ENCODE measurements at places on chromosomes 7 and 10.
A peak's percentile ranks its signal among the peaks of the same experiment; 100 is the strongest.

- peak; percentile 74 for DNase-seq
Observed at GRCh38 chr7:13099154-13099795, 411.8 kb downstream of the ARL4A start.

DNA sequence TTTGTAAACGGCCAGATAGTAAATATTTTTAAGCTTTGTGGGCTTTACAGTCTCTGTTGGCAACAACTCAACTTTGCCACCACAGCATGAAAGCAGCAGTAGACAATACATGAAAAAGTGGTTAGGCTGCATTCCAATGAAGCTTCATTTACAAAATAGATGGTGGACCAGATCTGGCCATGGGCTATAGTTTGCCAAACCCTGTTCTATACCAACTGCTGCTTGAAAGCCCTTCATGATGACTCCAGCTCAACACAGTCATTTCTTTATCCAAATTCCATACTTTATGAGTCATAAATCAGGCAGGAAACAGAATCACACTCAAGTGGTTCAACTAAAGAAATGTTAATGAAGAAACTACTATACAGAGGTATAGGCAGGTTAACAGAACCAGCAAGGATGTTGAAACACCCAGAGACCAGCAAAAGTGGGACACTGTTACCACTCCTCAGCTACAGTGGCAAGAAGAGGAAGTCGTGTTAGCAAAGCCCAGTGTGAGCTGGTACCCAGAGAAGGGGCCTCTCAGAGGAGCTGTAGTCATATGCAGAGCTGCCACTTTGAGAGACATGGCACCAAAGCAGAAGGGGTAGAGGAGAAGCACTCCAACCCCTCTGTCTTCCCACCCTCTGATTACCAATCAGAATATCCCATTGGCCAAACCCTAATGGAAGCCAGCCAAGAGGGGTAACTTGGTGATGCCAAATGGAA lies 72.5 kb downstream of the PRLHR start:
- peak; percentile 30 for DNase-seq

DNA sequence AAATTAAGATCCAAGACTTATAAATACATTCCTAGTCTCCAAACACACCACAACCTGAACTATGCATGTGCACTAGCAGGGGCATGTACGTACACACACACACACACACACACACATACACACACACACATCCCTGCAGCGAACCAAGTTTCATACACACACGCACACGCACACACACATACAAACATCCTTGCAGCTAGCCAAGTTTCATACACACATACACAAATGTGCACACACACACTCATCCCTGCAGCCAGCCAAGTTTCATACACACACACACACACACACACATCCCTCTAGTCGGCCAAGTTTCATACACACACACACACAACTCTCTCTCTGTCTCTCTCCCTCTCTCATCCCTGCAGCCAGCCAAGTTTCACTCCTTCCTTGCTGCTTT lies 82.7 kb upstream of the WIPF3 start:
- DNase-seq = no peak

DNA sequence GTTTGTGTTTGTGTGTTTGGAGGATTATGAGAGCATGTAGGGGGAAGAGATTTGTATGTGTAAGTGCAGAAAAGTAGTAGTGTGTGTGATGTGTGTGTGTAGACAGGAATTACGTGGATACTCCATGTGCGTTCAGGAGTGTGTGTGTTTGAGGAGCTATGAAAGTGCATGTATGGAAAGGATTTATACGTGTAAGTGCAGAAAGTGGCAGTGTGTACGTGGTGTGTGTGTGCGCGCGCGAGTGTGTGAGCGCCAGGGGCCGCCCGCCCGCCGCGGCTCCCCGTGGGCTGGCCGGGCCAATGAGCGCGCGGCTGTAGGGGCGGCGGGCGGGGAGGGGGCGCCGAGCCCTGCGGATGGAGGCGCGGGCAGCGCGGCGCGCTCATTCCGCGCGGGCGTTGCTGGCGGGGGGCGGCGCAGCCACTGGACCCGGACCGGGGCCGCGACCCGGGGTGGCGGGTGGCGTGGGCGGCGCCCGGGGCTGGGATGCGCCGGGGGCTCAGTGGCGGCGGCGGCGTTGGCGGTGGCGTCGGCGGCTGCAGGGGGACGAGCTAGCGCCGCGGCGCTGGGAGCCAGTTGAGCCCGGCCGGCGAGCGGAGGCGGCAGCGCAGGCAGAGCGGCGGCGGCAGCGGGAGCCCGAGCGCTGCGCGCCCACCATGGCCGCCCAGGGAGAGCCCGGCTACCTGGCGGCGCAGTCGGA lies at the start of gene BICC1:
BICC1 (plus strand) TSS at position 382 of the 697 bp plus-strand sequence; CDS start at position 654, 272 bp downstream.
- no peak for DNase-seq

- no peak for DNase-seq
Observed at GRCh38 chr10:98265403-98266378, 2.3 kb downstream of the LOXL4 start.

DNA sequence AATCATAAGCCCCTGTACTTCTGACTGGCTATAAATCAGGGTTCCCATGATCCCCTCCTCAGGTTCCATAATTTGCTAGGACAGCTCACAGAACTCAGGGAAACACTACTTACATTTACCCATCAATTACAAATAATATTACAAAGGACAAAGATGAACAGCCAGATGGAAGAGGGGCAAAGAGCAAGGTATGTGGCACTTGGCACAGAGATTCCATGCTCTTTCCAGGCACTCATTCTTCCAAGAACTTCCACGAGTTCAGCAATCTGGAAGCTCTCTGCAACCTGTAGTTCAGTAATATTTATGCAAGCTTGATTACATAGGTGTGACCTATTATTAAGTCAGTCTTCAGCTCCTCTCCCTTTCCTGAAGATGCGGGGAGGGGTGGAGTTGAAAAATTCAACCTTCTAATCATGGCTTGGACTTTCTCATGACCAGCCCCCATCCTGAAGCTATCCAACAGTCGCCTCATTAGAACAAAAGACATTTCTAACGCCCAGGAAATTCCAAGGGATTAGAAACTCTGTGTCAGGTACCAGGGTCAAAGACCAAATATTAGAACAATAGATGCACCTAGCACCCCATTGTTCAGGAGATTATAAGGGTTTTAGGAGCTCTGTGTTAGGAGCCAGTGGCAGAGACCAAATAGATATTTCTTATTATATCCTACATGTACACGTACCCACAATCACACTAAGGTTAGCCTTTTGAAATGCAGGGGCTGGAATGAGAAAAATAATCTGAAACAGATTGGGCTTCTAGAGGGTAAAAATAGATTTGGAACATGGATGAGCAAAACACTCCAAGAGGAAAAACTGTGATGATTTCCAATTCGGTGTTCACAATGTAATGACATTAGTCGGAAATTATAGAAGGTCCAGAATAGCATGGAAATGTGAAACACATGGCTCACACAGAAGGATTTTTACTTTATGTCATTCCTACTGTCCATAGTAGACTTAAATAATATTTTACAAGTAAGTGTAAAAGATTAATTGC lies 7.0 kb downstream of the ANKMY2 start:
- DNase-seq = no peak

DNA sequence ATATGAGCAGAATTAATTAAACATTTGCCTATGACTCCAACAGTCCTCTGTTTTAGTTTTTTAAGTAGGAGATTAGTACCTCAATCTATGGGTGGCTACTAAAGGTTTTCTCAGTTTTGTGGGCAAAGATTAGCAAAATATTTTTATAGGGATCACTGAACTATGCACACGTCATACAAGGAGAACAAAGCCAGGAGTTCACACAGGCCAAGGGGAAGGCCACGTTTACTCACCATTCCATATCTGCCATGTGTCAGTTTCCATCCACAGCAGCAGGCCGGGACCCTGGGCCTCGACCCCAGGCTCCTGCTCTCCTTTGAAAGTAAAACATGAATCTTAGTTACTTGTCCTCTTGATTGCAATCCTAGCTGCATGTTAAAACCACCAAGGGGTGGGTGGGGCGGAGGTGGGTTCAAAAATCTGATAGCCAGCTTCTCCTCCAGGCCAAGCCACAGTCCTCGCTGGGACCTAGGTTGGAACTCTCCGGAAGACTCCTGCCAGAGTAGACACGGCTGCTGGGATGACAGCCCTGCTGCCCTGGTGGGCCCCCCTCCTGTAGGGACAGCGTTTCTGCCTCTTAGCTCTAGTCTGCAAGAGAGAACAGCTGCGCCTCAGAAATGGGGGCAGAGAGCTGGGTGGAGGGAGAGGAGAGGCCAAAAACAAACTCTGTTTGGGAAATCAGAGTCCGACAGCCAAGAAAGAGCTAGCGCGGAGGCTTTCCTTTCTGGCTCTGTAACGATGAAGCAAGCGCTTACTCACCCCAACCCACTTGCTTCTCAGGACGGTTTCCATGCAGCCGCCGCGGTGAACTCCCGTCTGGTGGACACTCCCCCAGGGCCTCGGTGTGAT lies 35.6 kb downstream of the PITRM1 start:
- no peak for DNase-seq

GRCh38 chr7:151249732-151250072 lies 1.2 kb upstream of the SMARCD3 start:
- no peak for DNase-seq

- DNase-seq = peak; percentile 68
Observed at GRCh38 chr7:111074071-111074747, 16.7 kb upstream of the LRRN3 start.

- no peak for DNase-seq
Observed at GRCh38 chr7:30923009-30923773, 11.5 kb downstream of the AQP1 start.

DNA sequence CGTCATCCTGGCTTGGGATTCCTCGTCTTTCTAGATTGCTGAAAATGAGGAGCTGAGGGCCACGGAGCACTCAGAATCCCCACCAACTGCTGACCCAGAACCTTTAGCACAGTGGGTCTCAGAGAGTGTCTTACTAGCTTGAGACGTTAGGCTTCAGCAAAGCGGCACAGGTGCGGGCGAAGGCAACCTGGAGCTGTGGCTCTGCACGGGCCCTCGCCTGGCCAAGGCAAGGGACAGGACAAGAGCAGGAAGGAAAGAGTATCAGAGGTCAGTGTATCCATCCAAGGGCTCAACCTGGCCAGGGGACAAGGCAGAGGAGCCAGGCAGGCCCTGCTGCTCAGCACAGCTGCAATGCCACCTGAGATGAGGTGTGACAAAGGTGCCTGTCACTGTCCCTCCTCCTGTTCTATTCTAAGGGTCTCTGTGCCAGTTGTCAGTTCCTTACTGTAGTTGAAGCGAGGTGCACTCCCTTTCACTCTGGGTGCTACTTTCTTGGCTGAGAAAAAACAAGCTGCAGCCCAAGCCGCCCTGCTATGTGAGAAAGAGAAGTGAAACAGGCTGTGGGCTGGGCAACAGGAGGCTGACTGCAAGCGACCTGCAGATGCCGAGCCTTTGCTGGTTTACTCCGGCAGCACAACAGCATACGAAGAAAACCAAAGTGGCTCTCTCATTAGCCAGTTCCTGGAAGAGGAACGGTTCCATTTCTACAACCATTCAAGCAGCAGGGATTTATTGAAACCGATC lies 33.3 kb upstream of the KDM7A start:
- DNase-seq = peak; percentile 91

GRCh38 chr7:44921607-44922350 lies 36.4 kb upstream of the PURB start:
- DNase-seq = peak; percentile 93

DNA sequence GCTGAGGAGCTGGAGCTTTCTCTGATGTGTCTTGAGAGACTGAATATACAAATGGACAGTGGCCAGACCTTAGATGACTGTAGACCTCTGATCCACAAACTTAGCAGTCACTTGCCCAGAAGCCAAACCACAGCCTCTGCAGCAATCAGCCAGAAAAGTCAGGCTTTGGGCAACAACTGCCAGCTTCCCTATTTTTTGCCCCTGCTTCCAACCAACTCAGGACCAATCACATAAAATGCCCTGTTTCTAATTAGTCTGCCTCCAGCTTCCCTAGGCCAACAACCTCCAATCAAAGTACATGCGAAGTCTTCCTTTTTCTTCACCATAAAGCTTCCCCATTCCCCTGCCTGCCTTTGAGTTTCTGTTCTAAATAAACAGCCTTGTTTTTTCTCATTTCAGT lies 37.8 kb upstream of the CACUL1 start:
- DNase-seq = no peak

- DNase-seq = no peak
Observed at GRCh38 chr10:74418285-74418872, 267.4 kb downstream of the ADK start.

- DNase-seq = no peak
Observed at GRCh38 chr7:132055336-132056120, 499.1 kb upstream of the PODXL start.

- DNase-seq = no peak
Observed at GRCh38 chr7:41294556-41295454, 408.1 kb downstream of the INHBA start.

- DNase-seq = no peak
Observed at GRCh38 chr7:88253640-88254039, 33.8 kb upstream of the SRI start.

DNA sequence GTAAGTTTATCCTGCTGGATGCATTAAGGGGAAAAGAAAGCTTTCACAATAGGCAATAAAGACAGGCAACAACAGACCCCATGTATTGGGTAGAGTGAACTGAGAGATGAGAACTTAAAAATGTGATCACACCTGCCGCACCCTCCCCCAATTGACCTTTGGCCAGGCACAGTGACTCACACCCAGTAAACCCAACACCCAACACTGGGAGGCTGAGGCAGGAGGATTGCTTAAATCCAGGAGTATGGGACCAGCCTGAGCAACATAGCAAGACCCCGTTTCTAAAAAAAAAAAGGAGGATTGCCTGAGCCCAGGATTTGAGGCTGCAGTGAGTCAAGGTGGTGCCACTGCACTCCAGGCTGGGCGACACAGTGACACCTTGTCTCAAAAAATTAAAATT lies 86.9 kb downstream of the MPP7 start:
- no peak for DNase-seq

- no peak for DNase-seq
Observed at GRCh38 chr7:19957664-19958063, 184.2 kb upstream of the TMEM196 start.

DNA sequence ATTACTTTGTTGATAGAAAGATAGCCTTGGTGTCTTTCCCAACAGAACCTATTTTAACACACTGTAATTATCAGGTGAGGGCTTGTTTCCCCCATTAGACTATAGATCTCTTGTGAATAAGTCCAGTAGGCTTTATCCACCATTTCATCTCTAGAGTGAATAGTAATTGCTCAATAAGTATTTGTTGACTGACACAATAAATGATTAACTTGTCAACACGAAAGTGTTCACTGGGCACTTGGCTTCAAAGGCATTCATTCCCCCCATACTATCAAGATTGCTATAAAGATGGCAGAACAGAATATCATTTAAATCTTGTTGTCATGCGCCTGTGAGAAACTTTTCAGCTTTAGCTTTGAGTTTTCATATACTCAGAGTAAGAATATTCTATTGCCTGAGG lies 424.5 kb upstream of the LRRTM3 start:
- no peak for DNase-seq

DNA sequence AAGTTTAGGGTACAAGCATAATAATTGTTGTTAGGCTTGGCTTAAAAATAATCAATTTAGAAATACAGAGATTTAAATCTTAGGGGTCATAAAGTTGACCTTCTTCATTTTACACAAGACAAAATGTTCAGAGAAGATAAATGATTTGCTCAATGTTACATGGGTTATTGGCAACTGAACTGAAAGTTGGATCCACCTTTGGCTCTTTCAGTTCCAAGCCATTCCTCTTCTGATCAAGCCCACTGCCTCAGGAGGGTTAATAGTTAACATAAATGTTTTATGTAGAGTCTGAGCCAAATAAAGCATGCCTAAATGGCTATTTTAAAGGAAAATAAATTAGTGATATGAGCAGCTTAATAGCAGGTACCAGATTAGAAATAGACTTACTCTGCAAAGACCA lies 79.1 kb upstream of the RHOBTB1 start:
- DNase-seq = no peak

GRCh38 chr10:66639371-66639770 lies 286.5 kb upstream of the LRRTM3 start:
- DNase-seq = no peak
